ENCODE measurements at places on chromosomes 5 and 9.

DNA sequence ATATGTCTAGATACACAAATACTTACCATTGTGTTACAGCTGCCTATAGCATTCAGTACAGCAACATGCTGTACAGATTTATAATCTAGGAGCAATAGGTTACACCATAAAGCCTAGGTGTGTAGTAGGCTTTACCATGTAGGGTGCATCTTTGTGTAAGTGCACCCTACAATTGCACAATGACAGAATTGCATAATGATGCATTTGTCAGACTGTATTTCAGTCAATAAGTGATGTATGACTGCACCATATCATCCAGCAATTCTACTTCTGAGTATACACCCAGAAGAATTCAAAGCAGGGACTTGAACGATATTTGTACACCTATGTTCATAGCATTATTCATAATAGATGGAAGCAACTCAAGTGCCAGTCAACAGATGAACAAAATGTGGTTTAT, 100.4 kb upstream of the SLC44A1 start:
- DNase-seq, result no peak

- no peak for DNase-seq
Observed at GRCh38 chr9:126885131-126885641, 24.7 kb downstream of the ZBTB34 start.

- no peak for DNase-seq
Observed at GRCh38 chr5:110242950-110243349, 483.5 kb downstream of the TMEM232 start.

DNA sequence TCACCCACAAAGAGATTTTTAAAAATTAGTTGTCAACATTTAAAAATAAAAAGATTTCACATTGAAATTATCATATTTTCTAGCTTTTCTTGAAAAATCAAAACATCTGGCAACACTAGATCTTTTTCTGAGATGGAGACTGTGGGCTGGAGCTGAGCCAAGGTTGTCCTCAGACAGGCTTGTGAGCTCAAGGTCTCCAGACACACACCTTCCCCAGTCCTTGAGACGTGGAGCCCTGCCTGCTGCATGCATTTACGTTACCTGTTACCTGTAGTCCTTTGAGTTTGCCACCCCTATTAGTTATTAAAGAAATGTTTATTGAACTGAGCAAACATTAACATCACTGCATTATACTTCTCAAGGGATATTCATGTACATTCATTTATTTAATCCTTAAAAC, 87.5 kb upstream of the TLE1 start:
- no peak for DNase-seq

- no peak for DNase-seq
Observed at GRCh38 chr5:69279517-69279916, 44.8 kb downstream of the CDK7 start.

- no peak for DNase-seq
Observed at GRCh38 chr5:68193481-68194036, 22.0 kb upstream of the PIK3R1 start.

DNA sequence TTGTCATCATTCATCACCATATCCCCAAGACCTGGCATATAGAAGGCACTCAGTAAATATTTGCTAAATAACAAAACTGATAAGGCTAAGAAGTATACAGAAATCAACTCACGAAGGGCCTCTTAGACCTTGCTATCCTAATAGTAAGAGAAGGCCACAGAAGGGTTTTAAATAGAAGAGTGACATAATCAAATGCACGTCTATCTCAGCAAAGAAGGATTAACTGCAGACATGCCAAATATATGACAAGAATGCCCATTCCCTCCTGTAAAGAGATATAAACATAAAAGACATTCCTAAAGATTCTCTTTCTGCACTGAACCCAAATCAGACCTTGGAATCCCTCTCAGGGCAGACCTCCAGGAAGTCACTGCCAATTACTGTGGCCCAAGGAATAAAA, 34.1 kb downstream of the ECPAS start:
- DNase-seq, result no peak

GRCh38 chr5:163379298-163380155, 57.9 kb upstream of the CCNG1 start:
- DNase-seq, result no peak

DNA sequence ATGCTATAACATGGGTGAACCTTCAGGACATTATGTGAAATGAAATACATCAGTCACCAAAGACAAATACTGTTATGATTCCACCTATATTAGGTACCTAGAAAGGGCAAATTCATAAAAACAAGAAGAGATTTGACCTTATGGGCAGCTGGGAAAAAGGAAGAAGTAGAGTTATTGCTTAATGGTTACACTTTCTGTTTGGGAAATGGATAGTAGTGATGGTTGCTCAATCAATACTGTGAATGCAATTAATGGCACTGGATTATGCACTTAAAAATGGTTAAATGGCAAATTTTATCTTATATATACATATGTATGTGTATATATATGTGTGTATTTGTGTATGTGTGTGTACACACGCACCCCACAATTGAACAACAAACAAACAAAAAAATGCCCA, 15.2 kb downstream of the FKBP15 start:
- DNase-seq, result no peak

DNA sequence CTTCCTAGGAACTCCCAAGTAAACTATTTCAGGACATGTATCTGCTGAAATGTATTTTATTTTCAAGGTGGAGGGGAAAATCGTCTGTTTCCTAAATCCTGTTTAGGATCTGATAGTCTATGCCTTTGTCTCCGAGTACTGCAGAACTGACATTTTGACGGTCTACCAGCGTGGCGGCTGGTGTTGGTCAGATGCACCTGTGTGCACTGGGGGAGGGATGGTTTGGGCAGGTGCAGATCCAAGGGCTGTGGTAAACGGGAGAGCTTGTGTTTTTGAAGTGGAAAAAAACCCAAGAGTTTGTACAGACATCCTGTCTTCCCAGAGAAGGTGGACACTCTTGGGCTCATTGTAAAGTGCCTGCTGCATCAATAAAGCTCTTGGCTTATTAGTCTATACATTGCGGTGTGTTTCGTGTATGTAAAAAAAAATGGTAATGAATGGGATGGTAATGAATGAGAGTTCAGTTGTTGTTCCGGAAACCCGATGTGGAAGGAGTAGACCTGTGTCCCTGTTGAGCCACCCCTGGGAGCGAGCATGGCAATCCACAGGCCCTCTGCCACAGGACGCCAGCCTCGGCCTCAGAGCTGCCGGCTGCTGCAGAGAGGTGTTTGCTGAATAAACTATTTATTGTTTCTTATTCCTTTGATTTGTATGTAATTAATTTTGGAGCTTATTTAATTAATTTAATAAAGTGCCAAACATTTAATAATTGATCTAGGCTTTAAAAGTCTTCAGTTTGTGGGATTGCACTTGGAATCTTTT, 15.3 kb downstream of the ARPC5L start:
- no peak for DNase-seq

DNA sequence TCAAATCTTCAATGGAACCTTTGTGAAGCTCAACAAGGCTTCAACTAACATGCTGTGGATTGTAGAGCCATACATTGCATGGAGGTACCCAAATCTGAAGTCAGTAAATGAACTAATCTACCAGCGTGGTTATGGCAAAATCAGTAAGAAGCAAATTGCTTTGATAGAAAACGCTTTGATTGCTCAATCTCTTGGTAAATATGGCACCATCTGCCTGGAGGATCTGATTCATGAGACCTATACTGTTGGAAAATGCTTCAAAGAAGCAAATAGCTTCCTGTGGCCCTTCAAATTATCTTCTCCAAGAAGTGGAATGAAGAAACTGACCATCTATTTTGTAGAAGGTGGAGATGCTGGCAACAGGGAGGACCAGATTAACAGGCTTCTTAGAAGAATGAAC, 54.7 kb upstream of the TTC39B start:
- no peak for DNase-seq
